Daoy (cell line): ENCODE measurements at places on chromosomes 6 and 20. TPM values are rescaled to one million over a fixed set of nuclear protein-coding genes. Genes with fewer than 3 reads are reported as not detected.

GRCh38 chr20:47336129-47336754, 20.3 kb downstream of the ZMYND8 start:
- peak; percentile 76 for DNase-seq

DNA sequence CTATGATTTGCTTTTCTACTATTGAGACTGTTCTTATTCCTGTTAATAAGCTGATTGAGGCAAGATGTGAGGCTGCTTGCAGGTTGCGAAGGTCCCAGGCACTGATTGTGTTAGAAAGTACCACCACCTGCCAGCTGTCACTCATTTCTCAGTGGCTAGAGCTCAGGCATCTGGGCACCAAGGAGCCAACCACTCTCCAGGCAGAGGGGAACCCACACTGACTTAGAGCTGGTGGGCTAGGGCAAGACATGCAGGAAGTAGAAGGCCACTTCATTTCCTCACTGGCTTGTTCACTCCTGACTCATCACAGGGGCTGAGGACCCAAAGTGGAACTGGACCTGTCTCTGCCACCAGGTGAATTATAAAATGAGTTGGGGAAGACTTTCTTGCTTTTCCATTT, 7.8 kb upstream of the DLL1 start:
- DNase-seq = peak; percentile 38

DNA sequence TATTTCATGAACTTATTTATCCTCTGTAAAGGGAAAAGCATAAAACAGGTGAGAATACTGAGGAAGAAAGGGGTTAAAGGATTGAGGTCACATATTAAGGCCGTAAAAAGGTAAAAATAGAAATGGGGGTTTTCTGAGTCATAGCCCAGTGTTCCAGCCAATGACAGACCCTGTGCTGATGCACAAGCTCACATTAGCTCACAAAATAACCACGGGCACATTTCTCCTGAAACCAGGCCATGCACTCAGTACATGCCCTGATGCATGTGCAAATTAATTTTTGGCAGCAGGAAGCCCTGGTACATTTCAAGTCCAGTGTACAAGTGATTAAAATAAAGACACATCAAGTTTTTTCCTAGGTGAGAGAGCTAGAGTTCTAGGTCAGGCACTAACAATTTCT, 194.4 kb downstream of the TMEM200A start:
- DNase-seq = no peak

The IP6K3 gene
- total RNA-seq = not detected in 2 replicates

The NTSR1 gene
- total RNA-seq = 0.17 TPM in 1 of 2 replicates, not detected in the other

DNA sequence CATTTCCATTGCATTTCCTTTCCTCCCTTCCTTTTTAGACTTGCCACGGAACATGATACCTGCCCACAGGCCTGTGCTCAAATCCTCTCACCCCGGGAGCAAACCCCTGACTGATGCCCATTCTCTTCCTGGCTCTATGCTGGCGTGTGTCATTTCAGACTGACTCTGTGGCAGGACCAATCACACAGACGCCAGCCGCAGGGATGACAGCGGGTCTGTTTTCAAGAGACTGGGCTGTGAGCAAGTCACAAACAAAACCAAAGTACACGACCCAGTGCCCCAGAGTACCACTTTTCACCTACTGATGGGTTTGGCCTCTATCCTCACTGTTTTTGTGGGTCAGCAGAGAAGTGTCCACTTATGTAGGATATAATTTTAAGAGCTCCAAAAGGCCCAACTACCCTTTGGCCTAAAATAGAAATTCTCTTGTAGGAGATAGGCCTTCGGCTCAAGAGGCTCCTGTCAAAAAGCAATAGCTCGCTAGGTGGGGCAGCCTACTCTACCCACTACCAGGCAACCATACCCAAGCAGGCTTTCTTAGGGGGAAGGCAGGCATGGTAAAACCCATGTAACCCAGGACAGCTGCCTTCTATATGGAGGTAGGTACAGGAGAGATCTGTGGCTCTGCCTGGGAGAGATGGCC, 215.7 kb downstream of the CDC5L start:
- DNase-seq = no peak

DNA sequence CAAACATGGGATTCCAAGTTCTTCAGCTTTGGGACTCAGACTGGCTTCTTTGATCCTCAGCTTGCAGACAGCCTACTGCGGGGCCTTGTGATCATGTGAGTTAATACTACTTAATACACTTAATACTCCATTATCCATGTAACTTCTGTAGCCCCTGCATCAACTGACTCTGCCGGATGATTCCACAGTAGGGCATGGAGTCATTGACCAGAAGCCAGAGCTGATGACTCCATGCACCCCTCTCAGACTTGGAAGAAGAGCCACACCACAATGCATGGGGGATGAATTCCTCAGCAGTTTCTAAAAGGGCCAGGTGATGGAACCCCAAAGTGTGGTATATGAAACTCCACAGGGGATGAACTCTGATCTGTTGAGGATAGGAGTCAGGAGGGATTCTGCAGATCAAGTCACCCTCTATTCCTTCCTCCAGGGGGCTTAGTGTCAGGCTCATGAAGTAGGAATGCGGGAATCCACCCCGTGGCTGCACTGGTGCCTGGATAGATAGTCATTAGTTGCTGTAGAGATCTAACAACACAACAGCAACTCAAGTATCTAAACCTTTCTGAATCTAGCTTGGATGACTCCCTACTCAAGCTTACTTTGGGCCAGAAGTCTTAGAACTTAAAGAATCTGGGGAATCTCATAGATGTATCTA, 70.2 kb downstream of the GPR6 start:
- DNase-seq = no peak

DNA sequence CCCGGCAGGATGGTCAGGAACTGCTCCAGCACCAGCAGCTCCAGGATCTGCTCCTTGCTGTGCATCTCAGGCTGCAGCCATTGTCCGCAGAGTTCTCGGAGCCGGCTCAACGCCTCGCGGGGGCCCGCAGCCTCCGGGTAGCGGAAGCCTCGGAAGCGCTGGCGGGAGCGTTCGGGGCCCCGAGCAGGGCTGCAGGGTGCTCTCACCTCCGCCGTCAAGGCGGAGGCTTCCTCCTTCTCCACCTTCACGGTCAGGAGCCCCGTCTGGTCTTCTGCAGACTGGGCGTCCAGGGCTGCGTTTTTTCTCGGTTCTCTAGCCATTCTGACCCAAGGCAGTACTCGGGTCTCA, 434 bp downstream of the ZKSCAN4 start:
- peak; percentile 13 for DNase-seq

DNA sequence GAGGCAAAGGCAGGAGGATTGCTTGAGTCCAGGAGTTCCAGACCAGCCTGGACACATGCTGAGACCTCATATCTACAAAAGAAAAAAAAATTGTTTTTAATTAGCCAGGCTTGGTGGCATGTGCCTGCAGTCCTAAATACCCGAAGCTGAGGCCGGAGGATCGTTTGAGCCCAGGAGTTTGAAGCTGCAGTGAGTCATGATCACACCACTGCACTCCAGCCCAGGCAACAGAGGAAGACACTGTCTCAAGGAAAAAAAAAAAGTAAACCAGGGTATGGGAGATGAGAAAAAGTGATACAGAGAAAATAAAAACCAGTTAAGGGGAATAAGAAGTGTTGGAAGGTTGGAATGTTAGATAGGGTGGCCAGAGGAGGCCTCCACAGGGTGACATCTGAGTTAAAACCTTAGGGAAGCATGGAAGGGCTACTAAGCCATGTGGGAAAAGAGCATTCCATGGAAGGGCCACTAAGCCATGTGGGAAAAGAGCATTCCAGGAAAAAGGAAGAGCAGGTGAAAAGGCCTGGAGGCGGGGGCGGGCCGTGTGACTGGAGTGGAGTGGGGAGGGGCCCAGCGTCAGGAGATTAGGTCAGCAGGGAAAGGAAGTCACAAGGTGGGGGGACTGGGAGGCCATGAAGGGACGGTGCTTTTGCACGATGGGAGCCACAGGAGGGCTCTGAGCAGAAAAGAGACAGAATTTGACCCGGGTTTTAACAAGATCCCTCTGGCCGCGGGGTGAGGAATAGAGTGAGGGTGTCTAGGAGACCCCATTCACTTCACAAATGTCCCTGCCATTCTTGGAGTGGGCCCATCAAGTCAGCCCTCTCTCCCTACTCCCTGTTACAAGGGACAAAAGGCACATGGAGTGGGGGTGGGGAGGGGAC, 18.3 kb downstream of the CPNE5 start:
- peak; percentile 77 for DNase-seq

The NRSN1 gene
- total RNA-seq = not detected in 2 replicates

DNA sequence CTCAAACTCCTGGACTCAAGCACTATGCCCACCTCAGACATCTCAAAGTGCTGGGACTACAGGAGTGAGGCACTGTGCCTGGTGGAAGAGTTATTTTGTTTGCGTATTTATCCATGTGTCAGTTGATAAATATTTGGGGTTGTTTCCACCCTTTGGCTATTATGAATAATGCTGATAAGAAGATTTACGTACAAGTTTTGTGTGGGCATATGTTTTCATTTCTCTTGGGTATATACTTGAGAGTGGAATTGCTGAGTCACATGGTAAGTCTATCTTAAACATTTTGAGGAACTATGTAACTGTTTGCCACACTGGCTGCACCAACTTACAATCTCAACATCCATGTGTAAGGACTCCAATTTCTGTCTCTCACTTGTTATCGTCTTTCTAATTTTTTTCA, 200.3 kb downstream of the RNGTT start:
- no peak for DNase-seq

The ACTR5 gene
- 13.3 and 14.9 TPM in 2 replicates for total RNA-seq

GRCh38 chr6:14037402-14038277, 79.9 kb upstream of the CD83 start:
- DNase-seq = peak; percentile 74

GRCh38 chr6:10421158-10421920, 6.5 kb upstream of the TFAP2A start:
- peak; percentile 63 for DNase-seq

- DNase-seq = no peak
These were observed 10.5 kb upstream of the ZNF343 start for GRCh38 chr20:2519115-2519809.

The EYS gene
- total RNA-seq = not detected in 2 replicates

GRCh38 chr6:119348748-119349360, 707 bp downstream of the MAN1A1 start:
- DNase-seq = peak; percentile 51

The DEFB112 gene
- total RNA-seq = not detected in 2 replicates

The HCK gene
- total RNA-seq = 0.15 TPM in 1 of 2 replicates, not detected in the other

GRCh38 chr6:5838656-5839396, 167.9 kb downstream of the NRN1 start:
- DNase-seq = no peak

- DNase-seq = no peak
These were observed 41.9 kb upstream of the RNF8 start for GRCh38 chr6:37311741-37312473.

The TNXB gene
- 0.11 and 0.24 TPM in 2 replicates for total RNA-seq

GRCh38 chr20:46893877-46894578, 615 bp upstream of the EYA2 start:
- DNase-seq = no peak

The SPDEF gene
- total RNA-seq = not detected in 2 replicates

The RHAG gene
- total RNA-seq = not detected in 2 replicates

DNA sequence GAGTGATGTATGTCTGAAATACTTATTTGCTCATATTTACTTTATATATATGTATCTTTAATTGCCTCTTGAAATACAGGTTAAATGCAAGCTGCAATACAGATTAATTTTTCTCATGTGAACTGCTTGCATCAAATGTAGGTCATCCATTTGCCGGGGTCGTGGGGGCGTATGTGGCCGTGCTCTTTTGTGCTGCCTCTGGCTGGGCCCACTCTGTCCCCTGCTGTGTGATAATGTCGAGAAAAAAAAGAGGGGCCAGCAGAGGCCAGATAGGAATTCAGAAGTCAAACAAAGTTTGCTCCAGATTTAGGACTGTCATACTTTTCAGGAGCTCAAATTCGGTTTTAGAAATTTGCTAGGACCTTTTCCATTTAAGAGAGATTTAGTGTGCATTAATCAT, 459.6 kb upstream of the SOX4 start:
- no peak for DNase-seq

GRCh38 chr20:45970646-45971424, 1.2 kb downstream of the ZNF335 start:
- DNase-seq = no peak

- DNase-seq = no peak
These were observed 234.4 kb downstream of the PHACTR1 start for GRCh38 chr6:12950976-12951375.

The STXBP5 gene
- 22.7 and 61.3 TPM in 2 replicates for total RNA-seq

- DNase-seq = no peak
These were observed 459.7 kb upstream of the HTR1E start for GRCh38 chr6:86477500-86478148.

DNA sequence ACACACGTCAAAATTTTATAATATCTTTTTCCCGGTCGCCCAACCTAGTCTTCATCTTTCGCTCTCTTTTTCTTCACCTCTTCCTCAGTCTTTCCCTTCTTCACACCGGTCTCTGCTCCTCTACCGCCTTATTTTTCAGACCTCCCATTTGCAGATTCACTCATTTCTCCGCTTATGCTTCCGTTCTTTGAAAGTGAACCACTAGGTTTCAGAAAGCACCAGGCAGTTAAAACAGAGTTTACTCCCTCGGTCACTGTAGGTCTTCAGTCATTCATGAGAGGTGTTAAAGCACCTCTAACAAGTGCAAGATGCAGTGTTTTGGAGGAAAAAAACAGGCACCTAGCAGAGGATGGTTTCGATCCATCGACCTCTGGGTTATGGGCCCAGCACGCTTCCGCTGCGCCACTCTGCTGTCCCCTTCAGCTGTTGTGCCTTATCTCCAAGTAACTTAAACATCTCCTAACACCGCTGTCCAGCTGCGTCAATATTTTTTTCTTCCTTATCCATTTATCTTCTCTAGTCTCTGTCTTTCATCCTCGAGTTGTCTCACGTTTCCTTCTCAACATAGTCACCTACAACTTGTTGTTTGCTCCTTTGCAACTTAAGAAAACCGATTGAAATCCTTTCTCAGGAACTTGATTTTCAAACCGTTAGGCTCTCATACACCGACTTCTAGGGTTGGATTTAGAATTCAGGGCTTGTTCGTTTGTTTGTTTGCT, 119.7 kb upstream of the ZNF184 start:
- peak; percentile 89 for DNase-seq

The STMND1 gene
- total RNA-seq = 0.29 and 0.33 TPM in 2 replicates

The TMEM151B gene
- total RNA-seq = 0.23 and 0.33 TPM in 2 replicates

The DBNDD2 gene
- 5.8 and 7.3 TPM in 2 replicates for total RNA-seq

The SMLR1 gene
- not detected in 2 replicates for total RNA-seq

DNA sequence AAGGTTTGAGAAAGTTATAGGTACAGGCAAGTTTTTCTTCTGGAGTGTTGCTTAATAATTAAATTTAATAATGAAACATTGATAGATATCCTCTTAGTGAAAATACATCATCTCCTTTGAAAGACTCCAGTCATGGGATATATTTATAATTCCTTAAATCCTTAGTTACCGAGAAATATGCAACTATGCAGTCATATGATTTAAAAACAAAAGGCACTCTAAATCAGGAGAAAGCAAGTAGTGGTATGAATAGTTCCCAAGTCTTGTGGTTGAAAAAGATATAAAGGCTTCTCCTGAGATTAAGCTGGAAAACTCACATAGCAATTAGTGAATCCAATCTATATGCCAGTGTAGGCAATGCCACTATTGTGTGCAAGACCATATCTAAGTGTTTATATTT, 475.4 kb downstream of the EYS start:
- no peak for DNase-seq

DNA sequence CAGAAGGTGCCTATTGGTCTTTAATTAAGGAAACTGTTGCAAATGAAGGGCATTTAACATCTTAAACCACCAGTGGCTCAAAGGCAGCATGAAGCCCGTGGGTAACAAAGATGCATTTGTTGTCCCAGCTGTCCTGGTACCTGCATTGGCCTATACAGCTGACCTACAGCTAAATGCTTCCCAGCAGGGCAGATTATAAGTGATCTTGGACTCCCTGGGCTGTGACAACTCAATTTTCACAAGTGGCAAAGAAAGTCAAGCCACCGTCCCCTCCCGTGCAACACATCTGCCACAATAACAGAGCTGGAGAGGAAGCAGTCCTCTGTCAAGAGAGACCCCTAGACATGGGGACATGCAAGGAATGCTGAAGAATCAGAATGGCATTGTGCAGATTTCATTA, 31.5 kb upstream of the EDN3 start:
- DNase-seq = no peak
